Stimulated activated CD4-positive, alpha-beta T cell treated with anti-CD3 and anti-CD28 coated beads, Interleukin-1b, Interleukin-23, amount 100 ng/mL, for 1 hour (primary cell): ENCODE measurements at places on chromosomes 3 and 15.

GRCh38 chr3:53842436-53843194, 3.6 kb downstream of the CHDH start:
- no peak for DNase-seq

DNA sequence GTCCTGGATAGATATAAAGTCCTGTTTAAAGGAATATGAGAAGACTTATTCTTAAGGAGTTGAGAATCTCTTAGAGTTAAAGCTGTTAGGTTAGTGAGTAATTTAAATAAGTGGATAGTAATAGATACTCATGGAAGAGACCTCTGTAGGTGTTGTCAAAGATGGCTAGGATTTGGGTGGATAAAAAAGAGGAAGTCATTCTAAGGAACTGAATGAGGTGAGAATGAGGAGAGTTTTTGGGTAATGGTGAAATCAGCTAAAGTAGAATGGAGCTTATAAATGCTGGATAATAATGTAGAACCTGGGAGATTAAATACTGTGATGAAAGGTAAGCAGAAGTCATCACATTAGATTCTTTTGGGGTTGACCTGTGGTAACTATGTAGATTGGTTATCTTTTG, 8.1 kb downstream of the ARIH1 start:
- no peak for DNase-seq

- no peak for DNase-seq
Observed at GRCh38 chr3:140204271-140204984, 269.4 kb downstream of the CLSTN2 start.

DNA sequence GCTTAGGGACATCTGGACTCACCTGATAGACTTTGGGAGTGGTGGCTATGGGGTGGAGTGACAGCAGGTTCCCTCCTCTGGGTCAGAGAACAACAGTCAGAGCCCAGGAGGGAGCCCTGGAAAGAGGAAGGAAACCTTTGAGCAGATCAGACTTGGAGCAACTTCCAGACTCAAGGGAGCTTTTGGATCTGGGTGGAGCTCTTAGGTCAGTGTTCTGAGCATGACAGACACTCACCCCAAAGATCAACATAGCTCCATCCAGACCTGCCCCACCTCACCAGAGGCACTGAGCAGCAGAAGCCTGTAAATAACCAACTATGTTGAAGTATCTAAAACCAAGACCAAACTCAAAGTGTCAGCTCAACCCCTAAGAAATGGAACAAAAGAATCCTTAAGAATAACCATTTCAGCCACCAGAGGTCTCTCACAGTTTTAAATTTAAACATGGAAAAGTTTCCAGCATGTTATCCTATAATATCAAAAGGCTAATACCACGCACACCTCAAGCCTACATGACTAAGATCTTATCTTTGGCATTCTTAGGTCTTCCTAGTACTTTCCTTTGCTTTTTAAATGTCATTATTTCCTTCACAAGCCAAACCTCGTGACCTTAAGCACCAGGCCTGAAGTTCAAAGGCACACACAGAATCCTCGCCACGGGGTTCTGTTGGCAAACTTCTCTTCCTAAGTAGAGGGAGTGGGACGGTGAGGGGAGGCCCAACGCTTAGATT, 56.4 kb downstream of the UMPS start:
- DNase-seq: no peak

DNA sequence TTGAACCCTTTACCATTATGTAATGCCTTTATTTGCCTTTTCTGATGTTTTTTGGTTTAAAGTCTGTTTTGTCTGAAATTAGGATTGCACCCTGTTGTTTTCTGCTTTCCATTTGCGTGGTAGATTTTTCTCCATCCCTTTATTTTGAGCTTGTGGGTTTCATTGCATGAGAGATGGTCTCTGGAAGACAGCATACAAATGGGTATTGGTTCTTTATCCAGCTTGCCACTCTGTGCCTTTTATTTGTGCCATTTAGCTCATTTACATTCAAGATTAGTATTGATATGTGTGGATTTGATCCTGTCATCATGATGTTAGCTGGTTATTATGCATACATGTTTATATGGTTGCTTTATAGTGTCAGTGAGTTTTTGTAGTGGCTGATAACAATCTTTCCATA, 318.7 kb upstream of the PPP2R3A start:
- no peak for DNase-seq

DNA sequence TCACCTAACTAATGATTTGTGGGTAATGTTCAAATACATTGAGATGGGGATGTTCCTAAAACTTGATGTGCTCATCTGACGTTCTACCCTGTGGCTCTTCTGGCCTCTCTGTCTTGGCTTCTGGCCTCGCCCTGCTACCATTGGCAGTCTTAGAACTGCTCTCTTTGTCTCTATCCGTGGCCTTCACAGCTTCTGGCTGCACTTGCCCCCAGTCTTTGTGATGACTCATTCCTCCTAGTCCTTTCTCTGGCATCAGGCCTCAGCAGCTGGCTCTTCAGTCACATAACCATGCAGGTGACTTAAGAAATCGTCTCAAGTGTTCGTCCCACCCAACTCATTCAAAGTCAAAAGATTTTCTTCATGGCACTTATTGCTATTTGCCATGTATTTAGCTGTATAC, 188.1 kb downstream of the BBX start:
- DNase-seq: no peak

- DNase-seq: no peak
Observed at GRCh38 chr3:112132554-112132953, 494 bp downstream of the GCSAM start.

- DNase-seq: no peak
Observed at GRCh38 chr3:123412076-123412475, 36.8 kb downstream of the ADCY5 start.

DNA sequence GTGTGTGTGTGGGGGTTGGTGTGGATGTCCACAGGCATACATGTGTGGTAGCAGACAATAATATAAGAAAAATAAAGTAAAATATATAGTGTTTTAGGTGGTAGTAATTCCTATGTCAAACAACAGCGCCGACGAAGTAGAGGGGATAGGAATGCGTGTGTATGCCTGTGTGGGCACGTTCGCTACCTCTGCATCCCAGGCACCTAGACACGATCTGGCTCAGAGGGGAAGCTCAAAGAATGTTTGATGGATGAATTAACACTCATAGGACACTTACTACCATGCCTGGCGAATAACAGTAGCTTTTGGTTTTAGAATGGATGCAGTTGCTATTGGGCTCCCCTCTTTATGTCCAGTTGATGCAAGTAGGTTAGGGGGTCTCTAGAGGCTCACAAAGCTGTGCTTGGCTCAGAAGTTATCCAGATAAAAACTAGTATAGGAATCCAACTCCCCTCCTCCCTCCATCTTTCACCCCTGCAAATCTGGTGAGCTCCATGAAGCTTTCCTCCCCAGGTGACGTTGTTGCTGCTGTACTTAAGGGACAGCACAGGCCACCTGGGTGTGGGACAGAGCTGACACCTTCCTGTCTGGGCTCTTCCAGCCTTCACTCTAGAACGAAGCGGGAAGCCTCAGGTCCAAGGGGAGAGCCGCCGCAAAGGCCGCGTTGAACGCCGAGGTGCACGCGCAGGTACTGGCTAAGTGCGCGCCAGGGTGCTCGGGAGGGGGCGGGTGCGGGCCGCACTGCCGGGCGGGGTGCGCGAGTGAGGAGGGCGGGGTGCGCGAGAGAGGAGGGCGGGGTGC, 192.6 kb upstream of the LYSMD4 start:
- peak; percentile 38 for DNase-seq

DNA sequence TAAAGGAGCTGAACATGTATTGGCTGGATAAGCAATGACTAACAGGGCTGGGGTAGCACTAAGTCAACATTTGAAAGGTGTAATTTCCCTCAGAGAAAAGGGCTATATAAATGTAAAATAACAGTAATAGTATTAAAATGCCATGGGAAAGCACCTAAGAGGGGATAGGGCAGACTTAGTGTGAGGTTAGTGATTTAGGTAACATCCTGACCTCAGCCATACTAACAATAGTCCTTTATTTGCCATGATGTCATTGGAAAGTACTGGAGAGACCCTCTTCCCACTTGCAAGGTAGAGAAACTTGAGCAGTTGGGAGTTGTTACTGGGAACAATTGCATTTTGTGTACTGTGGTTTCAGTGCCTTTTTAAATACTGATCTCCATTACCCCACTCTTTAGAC, 103.4 kb downstream of the LSAMP start:
- DNase-seq: no peak

DNA sequence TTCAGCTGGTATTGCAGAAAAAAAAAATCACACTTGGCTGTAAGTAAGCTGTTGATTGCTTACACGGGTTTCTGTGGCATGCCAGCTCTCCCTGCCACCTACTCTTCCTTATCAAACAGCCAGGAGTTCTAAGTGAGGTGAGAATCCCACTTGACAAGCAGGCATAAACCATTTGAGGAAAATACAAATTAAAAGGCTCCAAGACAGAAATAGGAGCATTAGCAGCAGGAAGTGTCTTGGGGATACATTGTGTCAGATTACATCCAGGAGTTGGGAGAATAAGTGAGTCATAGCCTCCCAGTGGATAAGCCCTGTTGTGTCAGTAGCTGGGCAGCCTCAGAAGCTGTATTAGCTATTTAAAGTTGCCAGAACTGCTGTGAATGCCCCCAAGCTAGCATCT, 256.0 kb downstream of the CNTN4 start:
- DNase-seq: no peak

DNA sequence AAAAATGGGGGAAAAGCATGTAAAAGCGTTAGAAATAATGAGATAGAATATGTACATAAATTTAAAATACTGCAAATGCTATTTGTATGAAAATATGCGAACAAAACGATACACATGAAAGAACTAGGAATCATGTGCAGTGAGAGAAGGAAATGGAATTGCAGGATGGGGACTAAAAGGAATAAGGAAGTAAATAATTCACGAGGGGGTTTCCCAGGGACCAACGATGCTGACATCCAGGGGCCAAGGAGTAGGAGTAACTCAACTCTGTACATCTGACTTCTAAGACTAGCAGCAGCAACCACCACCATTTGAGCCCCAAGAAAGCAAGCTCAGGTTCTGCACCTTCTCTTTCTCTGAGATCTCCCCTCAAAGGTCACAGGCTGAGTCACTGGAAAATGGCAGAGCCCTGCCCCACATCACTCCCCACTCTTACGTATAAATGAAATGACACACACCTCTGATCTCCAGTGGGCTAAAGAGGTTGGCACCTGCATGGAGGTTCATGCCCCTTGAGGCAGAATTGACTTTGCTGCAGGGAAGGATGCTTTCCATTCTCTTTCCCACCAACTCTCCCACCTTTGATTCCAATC, 100.0 kb upstream of the DLG1 start:
- DNase-seq: no peak

DNA sequence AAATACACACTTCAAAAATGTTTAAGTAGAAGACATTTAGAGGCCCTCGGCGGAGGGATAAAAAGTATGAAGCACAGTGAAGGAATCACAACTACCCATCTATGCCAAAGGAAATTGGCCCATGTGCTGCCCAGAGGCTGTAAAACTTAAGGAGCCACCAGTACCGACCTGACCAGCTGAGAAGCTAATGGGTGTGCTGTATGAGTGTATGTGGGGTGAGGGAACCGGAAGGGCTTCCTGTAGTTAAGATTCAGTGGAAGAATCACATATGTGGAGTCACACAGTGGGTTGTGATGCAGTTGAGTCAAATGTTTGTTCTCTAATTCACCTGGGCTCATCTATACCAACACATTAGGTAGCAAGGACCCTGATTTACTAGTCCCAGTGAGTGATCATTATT, 516.0 kb upstream of the IL12A start:
- no peak for DNase-seq

DNA sequence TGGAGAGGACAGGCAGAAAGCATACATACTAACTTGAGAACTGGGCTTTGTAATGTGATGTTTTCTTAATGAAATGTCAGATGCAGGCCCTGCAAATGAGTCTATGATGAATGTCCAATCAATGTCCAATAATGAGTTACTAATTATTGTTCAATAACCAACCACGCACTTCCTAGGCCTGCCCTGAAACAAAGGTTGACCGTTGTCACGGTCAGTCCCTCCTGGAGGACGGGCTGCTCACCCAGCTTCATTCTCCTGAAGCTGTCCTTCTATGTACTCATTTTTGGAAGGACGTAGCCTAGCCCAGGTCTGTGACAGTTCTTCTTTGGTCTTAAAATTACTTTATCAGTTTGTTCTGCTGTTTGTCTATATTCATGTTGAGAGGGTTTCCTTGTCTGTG, 8.3 kb upstream of the PDIA5 start:
- no peak for DNase-seq
